Activated T-cell treated with anti-CD3 and anti-CD28 coated beads, Interleukin-2, amount 50 U/mL, for 72 hours (primary cell): ENCODE measurements at places on chromosomes 7 and 10. TPM values are rescaled to one million over a fixed set of nuclear protein-coding genes. Genes with fewer than 3 reads are reported as not detected.

DNA sequence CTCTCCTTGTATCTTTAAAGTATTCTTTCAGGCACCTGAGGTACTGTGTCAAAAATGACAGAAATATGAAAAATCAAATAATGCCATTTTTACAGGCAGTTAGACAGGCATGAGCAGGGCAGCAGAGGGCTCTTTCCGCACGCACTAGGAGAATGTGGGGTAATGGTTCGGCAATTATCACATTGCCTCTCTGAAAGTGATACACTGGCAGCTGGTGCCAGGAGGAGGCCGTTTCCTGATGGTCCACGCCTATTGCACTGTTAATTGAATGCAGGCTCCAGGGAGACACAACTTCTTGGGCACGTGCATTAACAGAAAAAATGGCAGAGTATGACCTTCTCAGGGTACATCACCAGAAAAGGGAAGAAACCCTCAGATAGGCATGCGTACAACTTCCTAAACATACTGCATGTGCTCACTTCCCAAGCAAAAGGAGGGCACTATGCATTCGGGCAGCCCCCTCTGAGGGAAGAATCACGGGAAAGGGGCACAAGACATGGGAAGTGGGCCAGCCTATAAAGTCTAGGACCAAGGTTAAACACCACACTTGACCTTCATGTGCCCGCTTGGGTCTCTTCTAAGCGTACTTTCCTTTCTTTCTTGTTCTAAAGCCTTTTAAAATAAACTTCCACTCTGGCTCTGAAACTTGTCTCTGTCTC is 161.7 kb downstream of the TNS3 start:
- no peak for DNase-seq
- no peak overlapping the region for H3K4me3 ChIP-seq
- no peaks in the 10 kb centered on the region for H3K36me3 ChIP-seq
- no peak overlapping the region for H3K27ac ChIP-seq

RAB19 gene
- total RNA-seq: 17.5 TPM

- DNase-seq: no peak
- H3K27me3 ChIP-seq: no peaks in the 10 kb centered on the region
- H3K36me3 ChIP-seq: peaks cover 6% of the 10 kb centered on the region
Observed at GRCh38 chr10:76492026-76492425, 1060.6 kb downstream of the LRMDA start.

EEPD1 gene
- total RNA-seq: 1.8 TPM

GRCh38 chr10:60565492-60565891 is 175.8 kb upstream of the ANK3 start:
- H3K36me3 ChIP-seq: peaks cover 17% of the 10 kb centered on the region
- H3K27me3 ChIP-seq: no peaks in the 10 kb centered on the region
- DNase-seq: no peak
- H3K27ac ChIP-seq: no peak overlapping the region

DNA sequence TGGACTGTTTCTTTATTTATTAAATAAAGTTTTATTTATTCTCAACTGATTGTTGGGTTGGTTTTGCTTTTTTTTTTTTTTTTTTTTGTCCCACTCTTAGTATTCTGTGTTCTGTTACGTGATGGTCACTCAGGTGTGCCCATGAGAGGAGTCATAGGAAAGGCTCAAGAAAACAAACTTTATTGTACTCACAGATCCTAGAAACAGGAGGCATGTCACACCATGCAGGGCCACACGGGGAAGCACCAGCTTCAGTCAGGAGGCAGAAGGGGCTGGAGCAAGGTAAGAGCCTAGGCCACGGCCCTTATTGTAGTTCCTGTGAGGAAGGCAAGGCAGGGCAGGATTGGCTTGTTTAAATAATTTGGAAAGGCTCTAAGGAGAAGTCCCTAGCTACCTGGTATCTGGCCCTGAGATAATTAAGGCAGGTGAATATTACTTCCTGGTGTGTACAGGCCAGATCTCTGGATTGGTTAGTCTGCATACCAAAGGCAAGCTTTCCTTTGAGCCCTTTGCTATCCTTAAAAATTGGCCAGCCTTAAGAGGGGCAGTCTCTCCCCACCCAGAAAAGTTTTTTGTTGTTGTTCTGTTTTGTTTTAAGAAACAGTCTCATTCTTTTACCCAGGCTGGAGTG is 8.3 kb downstream of the ATOH7 start:
- no peaks in the 10 kb centered on the region for H3K36me3 ChIP-seq
- peaks cover 15% of the 10 kb centered on the region for H3K27me3 ChIP-seq
- H3K4me1 ChIP-seq: no peaks in the 10 kb centered on the region
- DNase-seq: no peak

LMOD2 gene
- not detected for total RNA-seq

DNA sequence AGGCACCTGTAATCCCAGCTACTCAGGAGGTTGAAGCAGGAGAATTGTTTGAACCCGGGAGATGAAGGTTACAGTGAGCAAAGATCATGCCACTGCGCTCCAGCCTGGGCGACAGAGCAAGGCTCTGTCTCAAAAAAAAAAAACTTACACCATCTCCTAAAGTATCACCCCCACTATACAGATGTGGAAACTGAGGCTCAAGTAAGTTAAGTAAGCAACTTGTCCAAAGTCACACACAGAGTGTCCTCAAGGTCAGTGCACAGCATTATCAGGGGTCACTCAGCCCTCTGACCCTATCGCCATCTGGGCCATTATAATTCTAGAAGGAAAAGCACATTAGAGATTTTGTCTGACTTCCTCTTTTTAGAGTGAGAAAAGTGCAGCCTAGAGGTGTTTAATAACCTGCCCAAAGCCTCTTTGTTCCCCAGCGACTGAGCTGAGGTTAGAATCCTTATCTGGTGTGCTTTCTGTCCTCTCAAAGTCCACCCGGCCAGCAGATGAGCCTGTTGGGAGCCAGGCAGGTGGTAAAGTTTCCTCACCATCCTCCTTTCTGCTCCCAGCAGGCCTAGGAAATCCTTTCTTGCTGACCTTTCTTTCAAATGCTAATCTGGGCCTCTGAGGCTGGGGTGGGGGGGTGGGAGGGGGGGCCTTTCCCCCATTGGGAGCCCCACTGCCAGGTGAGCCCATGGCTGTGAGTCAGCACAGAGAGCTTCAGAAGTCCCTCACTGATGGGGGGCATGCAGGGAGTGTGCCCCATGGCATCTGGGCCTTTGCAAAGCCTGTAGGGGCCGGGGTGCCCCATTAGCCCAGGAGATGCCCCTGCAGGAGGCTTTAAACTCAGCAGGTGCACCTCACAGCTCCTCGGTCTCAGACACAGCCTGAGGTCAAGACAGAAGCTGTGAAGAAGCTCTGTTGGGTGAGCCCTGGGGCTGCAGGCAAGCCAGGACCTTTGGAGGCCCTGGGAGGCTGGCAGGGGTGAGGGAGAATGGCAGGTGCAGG is 12.0 kb upstream of the KCNMA1 start:
- DNase-seq: no peak
- H3K4me3 ChIP-seq: no peak overlapping the region
- no peak overlapping the region for H3K27ac ChIP-seq
- H3K36me3 ChIP-seq: no peaks in the 10 kb centered on the region

PHKG1 gene
- 1.3 TPM for total RNA-seq

GRCh38 chr7:19617901-19618300 is 90.9 kb downstream of the POLR1F start:
- no peaks in the 10 kb centered on the region for H3K36me3 ChIP-seq
- no peak overlapping the region for H3K27ac ChIP-seq
- no peak for DNase-seq

TMEM236 gene
- 0.65 TPM for total RNA-seq

FGL2 gene
- total RNA-seq: 0.38 TPM

DYDC2 gene
- total RNA-seq: not detected

DNA sequence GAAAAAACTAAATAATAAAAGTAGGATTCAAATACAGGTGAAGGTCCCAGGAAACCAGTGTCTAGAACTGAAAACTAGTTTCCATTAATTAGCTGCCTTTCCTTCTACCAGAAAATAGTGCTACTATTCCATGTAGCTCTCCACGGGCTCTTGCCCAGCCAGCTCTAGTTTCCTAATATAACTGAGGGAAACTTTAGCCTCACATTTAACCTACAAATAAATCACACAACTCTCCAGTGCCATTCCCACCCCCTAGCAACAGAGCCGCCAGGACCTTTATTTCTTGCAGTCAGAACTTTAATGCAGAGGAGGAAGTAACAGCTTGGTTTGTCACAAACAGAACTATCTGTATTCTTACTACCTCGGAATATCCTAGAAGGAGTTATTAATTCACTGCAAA is 10.3 kb downstream of the TOMM7 start:
- H3K4me3 ChIP-seq: no peak overlapping the region
- no peak overlapping the region for H3K27ac ChIP-seq
- no peak for DNase-seq
- peaks cover 9% of the 10 kb centered on the region for H3K4me1 ChIP-seq
- peaks cover 9% of the 10 kb centered on the region for H3K36me3 ChIP-seq
- H3K27me3 ChIP-seq: no peaks in the 10 kb centered on the region

- H3K36me3 ChIP-seq: no peaks in the 10 kb centered on the region
- no peak overlapping the region for H3K27ac ChIP-seq
- H3K4me3 ChIP-seq: no peak overlapping the region
- DNase-seq: no peak
- peaks cover under 1% of the 10 kb centered on the region for H3K27me3 ChIP-seq
- H3K4me1 ChIP-seq: peaks cover 10% of the 10 kb centered on the region
Observed at GRCh38 chr10:72679838-72680241, 12.1 kb upstream of the MCU start.

- peaks cover 14% of the 10 kb centered on the region for H3K36me3 ChIP-seq
- H3K27me3 ChIP-seq: no peaks in the 10 kb centered on the region
- H3K4me1 ChIP-seq: peaks cover 27% of the 10 kb centered on the region
- no peak overlapping the region for H3K27ac ChIP-seq
- DNase-seq: no peak
Observed at GRCh38 chr7:2032030-2032875, 200.5 kb downstream of the MAD1L1 start.

FANK1 gene
- total RNA-seq: 1.1 TPM

DNA sequence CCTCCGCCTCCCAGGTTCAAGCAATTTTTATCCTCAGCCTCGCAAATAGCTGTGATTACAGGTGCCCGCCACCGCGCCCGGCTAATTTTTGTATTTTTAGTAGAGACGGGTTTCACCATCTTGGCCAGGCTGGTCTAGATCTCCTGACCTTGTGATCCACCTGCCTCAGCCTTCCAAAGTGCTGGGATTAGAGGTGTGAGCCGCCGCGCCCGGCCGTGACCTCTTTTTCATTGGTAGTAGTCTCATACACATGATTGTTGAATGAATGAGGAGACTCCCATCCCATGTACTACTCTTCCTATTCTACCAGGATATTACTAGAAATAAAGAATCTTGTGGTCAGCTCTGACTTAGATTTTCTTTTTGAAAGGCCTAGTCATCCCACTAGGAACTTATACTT is 56.8 kb downstream of the ARID5B start:
- no peaks in the 10 kb centered on the region for H3K27me3 ChIP-seq
- peak overlapping the region; percentile 85 for H3K27ac ChIP-seq
- no peak for DNase-seq

DNA sequence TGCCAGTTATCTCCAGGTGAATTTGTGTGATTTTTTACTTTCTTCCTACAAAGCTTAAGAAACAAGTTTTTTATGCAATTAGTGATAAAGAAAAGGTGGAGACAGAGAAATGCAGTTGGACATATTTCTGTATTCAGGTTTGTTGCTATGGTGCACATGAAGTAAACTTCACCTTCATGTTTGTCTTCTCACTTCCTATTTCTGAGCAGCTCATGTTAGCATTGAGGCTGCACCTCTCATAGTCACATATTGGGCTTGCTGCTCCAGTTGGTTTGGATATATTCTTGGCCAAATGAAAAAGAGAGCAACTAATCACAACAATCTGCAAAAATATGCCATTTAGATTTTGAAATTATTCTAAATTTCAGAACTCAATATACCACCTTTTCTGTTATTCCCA is 475.6 kb upstream of the ZWINT start:
- H3K4me3 ChIP-seq: no peak overlapping the region
- no peak for DNase-seq
- H3K4me1 ChIP-seq: no peaks in the 10 kb centered on the region
- no peaks in the 10 kb centered on the region for H3K27me3 ChIP-seq
- H3K27ac ChIP-seq: no peak overlapping the region
- H3K36me3 ChIP-seq: no peaks in the 10 kb centered on the region

DNA sequence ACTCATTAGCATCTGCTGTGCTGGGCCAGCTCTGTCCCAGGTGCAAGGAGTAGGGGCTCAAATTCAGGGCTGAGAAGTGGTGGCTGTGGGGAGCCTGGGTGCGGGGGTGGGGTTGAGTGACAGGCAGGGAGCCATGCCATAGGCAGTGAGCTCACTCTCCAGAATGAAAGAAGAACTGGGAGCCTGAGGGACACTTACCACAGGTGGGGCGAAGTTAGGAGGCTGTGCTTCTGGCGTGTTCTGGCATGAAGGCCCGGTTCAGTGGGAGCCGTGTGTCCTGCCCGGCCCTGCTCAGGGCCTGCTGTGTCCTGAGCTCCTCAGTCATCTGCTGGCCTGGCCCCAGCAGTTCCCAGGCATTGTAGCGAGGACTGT is 62.5 kb downstream of the MKI67 start:
- H3K4me1 ChIP-seq: peaks cover 70% of the 10 kb centered on the region
- no peaks in the 10 kb centered on the region for H3K27me3 ChIP-seq
- H3K36me3 ChIP-seq: peaks cover 28% of the 10 kb centered on the region
- peak overlapping the region; percentile 73 for H3K4me3 ChIP-seq
- DNase-seq: peak; percentile 25

- no peaks in the 10 kb centered on the region for H3K27me3 ChIP-seq
- H3K4me3 ChIP-seq: no peak overlapping the region
- no peak for DNase-seq
- H3K27ac ChIP-seq: peak overlapping the region; percentile 28
Observed at GRCh38 chr7:30630986-30631385, 36.3 kb downstream of the GARS1 start.

DNA sequence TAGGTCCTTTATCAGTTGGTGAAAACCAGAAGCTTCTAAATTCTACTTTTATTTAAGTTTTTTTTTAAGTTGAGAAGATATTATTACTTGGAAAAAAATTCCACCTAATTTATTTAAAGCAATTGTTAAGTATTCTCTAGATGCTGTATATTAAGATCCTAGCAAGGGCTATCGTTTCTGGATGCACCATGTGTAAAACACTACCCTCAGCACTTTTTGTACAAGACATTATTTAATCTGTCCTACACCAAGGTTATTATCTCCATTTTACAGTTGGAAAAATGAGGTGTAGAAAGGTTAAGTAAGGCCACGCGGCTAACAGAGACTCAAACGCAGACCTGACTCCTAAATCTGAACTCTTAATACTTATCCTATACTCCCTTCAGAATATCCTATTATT is 19.8 kb downstream of the RAB11FIP2 start:
- DNase-seq: no peak
- H3K36me3 ChIP-seq: peaks cover 6% of the 10 kb centered on the region
- H3K4me1 ChIP-seq: peaks cover 15% of the 10 kb centered on the region
- H3K27ac ChIP-seq: no peak overlapping the region
